ENCODE measurements at places on chromosomes 12 and 14. TPM values are rescaled to one million over a fixed set of nuclear protein-coding genes. Genes with fewer than 3 reads are reported as not detected.

Gene KRT73
- total RNA-seq: not detected

Gene KRT5
- 884 TPM for total RNA-seq

Gene CEBPE
- total RNA-seq: not detected

Gene FGF6
- total RNA-seq: not detected

Gene UNC79
- total RNA-seq: 0.22 TPM

Measured in placental epithelial cell (primary cell).